ENCODE measurements at places on chromosomes 16 and 17. TPM values are rescaled to one million over a fixed set of nuclear protein-coding genes. Genes with fewer than 3 reads are reported as not detected.
A peak's percentile ranks its signal among the peaks of the same experiment; 100 is the strongest.

GRCh38 chr17:76121932-76122430, 18.4 kb upstream of the EXOC7 start:
- no peaks in the 10 kb centered on the region for H3K36me3 ChIP-seq
- no peaks in the 10 kb centered on the region for H3K27me3 ChIP-seq
- H3K4me3 ChIP-seq: peak overlapping the region; percentile 43
- peaks cover 10% of the 10 kb centered on the region for H3K4me1 ChIP-seq
- no peak for DNase-seq

GRCh38 chr16:10239640-10240039, 57.4 kb upstream of the GRIN2A start:
- H3K27ac ChIP-seq: no peak overlapping the region
- no peaks in the 10 kb centered on the region for H3K36me3 ChIP-seq
- H3K4me1 ChIP-seq: no peaks in the 10 kb centered on the region

The CDRT4 gene
- 7.4 TPM for total RNA-seq

The CAPNS2 gene
- total RNA-seq: 175 TPM

The LAT gene
- 17.9 TPM for total RNA-seq

The KRTAP9-2 gene
- 60.8 TPM for total RNA-seq
